ENCODE measurements at places on chromosomes 6 and 20.

DNA sequence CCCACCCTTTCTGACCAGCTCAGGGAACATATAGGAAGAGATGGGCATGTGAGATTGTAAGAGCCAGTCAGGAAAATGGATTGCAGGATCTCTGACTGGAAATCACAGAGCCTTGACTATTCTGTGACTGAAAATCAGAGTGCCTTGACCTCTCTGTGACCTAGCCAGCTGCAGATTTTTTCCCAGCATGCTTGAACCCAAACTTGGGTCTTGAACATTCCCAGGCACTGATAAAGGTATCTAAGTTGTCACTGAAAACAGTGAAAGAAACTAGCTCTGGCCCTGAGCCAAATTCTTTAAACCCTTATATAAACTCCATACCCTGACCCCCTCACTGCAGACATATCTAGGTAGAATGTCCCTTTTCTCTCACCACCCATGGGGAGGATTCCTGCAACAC is 2.3 kb upstream of the ZNF165 start:
- DNase-seq: no peak

- no peak for DNase-seq
Measured at GRCh38 chr20:18481596-18481995, 14.4 kb downstream of the POLR3F start.

GRCh38 chr20:13822459-13822858 is 37.6 kb downstream of the NDUFAF5 start:
- DNase-seq: no peak

DNA sequence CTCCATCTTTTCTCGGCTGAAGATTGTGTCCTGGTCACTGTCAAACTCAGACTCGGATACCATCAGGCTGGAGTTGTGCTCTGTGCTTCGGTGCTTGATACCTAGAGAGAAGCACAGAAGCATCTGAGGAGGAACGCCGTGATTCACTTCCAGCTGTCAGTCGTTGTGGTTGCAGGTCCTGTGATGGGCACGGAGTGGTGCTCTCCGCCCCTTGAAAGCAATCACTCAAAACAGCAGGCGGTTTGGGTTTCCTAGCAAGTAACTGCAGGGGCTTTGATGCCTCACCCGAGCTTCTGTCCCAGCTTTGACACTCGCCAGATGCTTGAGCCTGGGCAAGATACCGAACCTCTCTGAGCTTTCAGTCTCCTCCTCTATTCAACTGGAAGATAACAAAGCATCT is 52.5 kb downstream of the ALDH5A1 start:
- DNase-seq: no peak

DNA sequence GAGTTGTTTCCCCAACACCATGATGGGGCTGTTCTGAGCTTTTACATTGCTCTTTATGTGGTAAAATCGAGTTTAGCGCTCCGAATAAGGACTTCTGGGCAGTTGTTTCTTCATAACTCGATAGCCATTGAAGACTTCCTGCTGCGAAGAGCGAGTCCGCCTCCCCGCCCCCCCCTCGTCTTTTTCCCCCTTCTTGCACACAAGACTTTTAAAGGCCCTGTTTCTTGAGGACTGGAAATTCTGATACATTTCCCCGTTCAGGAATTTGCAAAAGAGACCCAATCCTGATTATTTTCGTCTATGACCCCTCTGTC is 1.5 kb upstream of the CITED2 start:
- DNase-seq: no peak

GRCh38 chr6:150722614-150723344 is 123.1 kb downstream of the PLEKHG1 start:
- no peak for DNase-seq

- DNase-seq: no peak
Measured at GRCh38 chr6:155247618-155248007, 16.2 kb upstream of the CLDN20 start.

DNA sequence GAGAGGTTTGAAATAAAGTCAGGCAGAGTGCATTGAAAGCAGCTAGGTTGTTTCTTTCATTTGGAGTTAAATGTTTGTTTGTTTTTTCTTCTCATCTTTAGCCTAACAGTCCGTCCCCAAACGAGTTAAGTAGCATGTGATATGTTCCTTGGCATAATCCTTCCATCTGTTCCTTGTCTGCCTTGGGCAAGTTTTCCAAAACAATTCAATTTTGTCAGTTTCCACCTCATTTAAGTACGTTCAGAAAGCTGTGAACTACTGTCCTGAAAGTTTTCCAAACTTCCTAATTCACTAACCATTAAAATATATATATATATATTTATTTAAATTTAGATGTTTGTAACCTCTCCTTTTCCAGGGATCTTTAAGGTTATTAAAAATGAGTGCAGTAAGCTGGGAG is 61.8 kb upstream of the HDAC2 start:
- no peak for DNase-seq

- DNase-seq: no peak
Measured at GRCh38 chr6:79404261-79404660, 133.0 kb downstream of the LCA5 start.

GRCh38 chr6:39335780-39336545 is 13.5 kb upstream of the KCNK16 start:
- no peak for DNase-seq

DNA sequence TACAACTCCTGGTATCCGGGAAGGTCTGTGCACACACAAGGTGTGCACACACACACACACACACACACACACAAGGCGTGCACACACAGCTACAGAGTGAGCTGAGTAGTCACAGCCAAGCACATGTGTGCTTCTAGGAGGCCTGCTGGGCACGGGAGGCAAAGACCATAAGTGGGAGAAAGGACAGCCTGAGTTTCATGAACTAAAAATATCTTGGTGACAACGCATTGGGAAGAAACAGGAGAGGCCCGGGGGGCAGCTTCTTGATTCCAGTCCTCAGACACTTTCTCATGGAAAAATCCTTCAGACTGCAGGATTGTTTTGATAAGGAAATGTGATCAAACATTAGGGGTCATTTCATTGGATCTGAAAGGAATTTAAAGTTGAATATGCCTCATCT is 2.6 kb downstream of the TRAF3IP2 start:
- no peak for DNase-seq

- no peak for DNase-seq
Measured at GRCh38 chr6:22666586-22666985, 97.2 kb downstream of the HDGFL1 start.

- no peak for DNase-seq
Measured at GRCh38 chr20:55239269-55239668, 763.9 kb downstream of the DOK5 start.

DNA sequence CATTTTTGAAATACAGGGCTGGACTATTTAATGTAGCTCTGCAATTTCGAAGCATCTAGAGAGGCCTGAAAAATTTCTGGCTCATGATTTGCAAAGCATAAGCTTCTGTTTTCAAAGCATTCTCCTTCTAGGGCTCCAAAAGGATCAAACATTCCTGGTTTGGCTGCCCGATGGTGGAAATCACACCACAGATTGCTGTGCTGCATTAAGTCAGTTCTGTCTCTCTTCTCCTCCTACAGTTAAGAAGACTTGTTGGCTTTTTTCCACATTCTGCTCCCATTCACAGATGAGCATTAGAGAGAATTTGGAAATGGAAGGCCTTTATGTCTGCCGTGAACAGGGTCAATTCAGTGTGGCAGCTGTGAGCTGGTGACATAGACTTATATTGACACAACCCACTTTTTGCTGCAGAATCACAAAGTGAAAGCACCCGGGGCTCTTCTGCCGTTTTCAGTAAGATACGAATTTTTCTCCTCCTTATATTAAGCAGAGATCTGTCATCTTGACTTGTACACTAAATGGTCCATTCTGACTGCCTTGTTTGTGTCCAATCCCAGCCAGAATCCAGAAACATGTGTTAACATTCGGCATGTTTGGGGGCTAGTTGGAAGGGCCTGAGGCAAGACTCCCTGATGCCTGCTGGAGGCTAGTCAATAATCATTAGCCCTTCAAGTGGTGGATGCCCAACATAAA is 330.8 kb upstream of the DEFB112 start:
- DNase-seq: no peak
